ENCODE measurements at places on chromosomes 4 and X.

- no peak for DNase-seq
Measured at GRCh38 chr4:95898226-95898625, 58.3 kb downstream of the PDHA2 start.

DNA sequence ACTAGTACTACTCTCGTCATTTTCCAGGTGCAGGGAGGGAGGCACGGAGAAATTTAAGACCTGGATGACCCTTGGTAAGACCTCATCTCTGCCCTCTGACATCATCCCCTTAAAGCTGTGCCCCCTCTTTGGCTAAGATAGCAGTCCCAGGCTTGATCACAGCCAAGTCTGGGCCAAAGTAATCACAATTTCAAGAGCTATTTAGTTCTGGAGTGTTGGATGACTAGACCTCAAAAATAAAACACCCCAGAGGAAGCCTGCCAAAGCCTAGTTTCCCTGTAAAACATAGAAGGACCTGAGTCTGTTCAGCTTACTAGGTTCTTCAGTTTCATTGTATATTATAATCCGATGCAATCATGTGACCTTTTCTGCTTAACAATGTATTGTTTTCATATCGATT is 144.6 kb upstream of the ARHGEF9 start:
- no peak for DNase-seq

- DNase-seq = no peak
Measured at GRCh38 chr4:8308144-8308543, 38.6 kb downstream of the HTRA3 start.

DNA sequence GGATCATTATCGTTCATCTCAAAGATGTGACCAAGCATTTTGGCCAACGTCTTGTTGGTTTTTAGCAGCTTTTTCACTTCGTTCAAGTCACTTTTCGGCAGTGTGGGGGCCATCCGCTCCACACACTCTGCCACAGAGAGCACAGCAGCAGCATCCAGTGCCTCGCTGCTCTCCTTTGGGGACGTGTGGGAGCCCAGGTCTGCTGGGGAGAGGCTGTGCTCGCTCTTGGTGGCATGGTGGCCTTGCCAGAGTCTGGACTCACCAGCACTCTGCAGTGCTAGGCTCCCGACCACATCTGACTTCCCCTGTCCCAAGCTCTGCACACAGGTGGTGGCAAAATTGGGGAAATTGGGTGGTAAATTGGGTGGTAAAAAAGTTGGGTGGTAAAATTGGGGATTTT is 50.6 kb downstream of the GPR50 start:
- DNase-seq = no peak

DNA sequence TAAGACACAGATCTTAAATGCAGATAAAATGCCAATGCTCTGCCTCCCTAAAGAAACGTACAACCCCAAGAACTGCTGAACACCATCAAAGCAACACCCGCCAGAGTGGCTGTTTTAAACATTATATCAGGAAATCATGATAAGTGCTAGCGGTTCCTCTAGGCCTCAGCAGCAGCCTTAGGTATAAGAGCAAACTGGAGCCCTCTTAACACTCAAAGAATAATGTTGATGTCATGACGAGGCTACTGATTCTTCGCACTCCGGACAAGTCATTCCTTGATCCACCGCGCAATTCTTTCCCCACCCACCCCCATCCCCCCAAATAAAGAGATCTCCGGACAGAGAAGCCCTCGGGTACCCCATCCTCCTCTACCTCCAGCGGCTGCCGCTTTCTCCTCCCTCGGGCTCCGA is 507 bp downstream of the LIN54 start:
- no peak for DNase-seq

DNA sequence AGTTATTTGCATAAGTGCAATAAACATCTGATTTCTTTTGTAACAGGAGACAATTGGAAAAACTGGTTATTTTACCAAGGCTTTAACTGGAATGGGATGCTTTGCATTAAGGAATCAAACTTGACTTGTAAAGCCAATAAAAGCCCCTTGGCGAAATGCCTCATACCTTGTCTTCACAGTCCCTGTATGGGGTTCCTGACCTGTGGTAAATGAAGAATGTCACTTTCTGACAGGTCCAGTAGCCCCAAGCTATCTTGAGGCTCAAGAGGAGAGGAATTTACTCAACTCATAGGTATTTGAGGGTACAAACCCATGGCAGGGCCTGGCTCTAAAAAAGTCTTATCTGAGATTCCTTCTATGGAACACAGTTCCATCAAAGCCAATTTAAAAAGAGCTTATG is 78.0 kb downstream of the ACOX3 start:
- DNase-seq = no peak

DNA sequence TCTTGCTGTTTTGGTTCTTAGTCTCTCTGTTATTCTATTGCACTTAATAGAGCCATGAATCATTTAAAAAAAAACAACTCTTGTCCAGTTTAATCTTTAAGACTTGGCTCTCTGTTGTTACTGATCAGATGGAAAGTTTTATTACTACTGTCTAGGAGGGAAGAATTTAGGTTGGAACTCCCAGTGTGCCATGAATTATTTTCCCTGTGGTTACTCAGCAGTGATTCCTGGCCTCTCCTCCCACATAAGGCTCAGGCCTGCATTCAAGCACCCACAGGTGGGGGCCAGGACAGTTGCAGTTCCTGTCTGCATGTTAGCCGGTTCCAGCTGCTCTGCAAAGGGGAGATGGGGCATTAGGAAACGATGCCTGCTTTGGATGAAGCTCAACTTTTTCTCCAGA is 29.8 kb upstream of the ESX1 start:
- DNase-seq = no peak

DNA sequence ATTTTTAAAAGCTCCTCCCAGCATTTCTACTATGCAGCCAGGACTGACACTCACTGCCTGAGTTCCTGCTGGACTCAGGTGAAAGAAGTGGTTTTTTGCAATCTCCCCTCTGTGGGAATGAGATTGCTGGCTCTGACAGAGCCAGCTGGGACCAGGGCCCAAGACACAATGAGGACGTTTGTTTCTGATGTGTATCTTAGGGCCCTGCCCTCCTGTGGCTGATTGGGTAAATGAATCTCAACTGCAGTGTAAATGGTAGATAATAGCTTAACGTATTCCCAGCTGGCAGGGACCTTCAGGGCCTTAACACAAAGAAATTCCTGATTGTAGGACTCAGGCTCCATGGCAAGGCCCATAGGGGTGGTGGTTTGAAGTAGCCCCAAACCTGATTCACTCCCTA is 85.8 kb upstream of the PRPS1 start:
- no peak for DNase-seq

- DNase-seq = no peak
Measured at GRCh38 chrX:68942840-68943239, 114.0 kb downstream of the EFNB1 start.

- DNase-seq = no peak
Measured at GRCh38 chr4:163913571-163913970, 419.1 kb downstream of the TMA16 start.

DNA sequence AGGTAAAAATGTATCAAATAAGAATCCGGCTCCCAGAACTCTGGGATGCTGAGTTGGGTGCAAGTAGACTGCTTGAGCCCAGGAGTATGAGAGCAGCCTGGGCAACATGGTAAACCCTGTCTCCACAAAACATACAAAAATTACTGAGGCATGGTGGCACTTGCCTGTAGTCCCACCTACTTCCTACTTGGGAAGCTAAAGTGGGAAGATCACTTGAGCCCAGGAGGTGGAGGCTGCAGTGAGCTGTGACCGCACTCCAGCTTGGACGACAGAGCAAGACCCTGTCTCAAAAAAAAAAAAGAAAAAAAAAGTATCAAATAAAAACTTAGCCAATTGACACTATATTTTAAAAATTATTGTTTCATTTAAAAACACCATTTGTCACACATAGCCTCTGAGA is 84.4 kb downstream of the FBXW7 start:
- no peak for DNase-seq

DNA sequence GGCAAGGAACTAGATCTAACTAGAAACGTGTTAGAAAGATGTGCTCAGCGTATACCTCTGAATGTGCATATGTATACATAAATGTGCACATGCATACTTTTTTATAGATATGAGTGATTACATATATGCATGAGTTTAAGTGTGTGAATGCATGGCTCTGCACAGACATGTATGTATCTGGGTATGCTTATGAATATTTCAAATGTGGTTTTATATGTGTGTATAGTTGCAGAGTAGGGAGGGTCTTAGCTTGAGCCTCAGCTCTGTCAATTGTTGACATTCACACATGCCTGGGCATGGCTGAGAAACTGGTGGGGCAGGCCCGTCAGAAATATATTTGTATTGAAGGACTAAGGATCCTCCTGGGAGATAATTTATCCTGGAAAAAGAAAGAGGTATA is 31.1 kb downstream of the RAP2C start:
- DNase-seq = no peak

DNA sequence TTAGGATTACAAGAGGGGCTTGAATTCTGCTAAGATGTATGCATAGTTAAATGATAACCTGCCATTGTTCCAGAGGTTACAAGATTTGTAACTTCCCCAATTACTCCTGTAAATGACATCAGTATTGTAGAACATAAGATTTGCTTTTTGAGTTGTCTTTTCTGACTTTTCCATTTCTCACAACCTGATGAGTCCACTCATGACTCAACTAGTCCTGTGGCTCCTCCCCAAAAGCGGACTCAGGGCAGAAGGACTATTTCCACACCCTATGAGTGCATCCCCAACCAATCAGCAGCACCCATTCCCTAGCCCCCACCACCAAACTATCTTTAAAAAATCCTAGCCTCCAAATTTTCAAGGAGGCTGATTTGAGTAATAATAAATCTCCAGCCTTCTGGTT is 54.7 kb downstream of the HOPX start:
- DNase-seq = no peak

- DNase-seq = peak; percentile 27
Measured at GRCh38 chrX:120604361-120604782, 471 bp downstream of the MCTS1 start.

GRCh38 chrX:23749576-23749975 is 6.5 kb upstream of the ACOT9 start:
- no peak for DNase-seq

DNA sequence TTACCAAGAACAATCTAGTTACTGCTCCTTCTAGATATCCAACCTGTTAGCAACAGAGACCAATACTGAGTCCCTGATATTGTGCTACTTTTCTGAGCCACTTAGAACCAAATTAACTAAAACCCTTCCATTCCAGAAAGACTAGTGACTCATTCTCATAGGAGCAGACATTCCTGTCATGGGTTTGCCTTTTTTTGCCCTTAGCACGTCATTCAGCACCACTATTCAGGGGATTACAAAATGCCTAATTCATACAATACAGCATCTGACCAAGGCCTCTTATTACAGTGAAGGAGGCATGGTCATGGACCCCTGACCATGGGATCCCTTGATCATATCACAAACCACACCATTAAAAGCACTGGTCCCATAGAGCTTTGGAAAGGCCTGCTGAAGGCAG is 123.8 kb upstream of the CXCL13 start:
- DNase-seq = no peak

- no peak for DNase-seq
Measured at GRCh38 chr4:173485164-173485563, 44.9 kb downstream of the HAND2 start.

GRCh38 chr4:83124111-83124780 is 9.7 kb upstream of the PLAC8 start:
- DNase-seq = peak; percentile 96

GRCh38 chr4:6331018-6331417 is 61.4 kb downstream of the WFS1 start:
- DNase-seq = no peak

DNA sequence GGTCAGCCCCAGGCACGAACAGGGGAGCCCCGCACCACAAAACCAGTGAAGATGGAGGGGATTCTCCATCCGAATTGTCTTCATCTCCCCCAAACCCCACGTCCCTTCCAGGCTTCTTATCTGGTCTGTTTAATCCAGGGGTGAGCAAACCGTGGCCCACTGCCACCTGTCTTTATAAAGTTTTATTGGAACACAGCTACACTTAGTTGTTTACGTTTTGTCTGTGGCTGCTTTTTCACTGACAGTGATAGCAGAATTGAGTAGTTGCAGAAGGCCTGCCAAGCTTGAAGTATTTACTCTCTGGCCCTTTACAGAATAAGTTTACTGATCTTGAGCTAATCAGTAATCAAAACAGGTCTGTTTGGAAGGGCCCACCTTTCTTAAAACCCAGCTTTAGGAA is 324.0 kb downstream of the ARHGAP10 start:
- no peak for DNase-seq

DNA sequence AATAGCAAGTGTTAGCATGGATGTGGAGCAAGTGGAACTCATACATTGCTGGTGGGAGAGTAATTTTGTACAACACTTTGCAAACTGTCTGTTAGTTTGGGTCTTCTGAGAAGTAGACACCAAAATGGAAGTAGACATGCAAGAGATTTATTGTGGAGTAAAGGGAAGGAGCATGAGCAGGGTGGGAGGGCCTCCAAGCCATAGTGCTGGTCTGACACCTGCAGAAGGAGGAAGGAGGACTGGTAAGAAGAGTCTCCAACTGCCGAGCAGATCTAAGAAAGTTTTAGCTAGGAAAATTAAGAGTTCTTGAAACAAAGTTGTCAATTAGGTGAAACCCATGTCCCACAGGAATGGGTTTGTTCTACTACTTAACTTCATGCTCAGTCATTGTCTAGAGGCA is 64.0 kb upstream of the DDIT4L start:
- no peak for DNase-seq

DNA sequence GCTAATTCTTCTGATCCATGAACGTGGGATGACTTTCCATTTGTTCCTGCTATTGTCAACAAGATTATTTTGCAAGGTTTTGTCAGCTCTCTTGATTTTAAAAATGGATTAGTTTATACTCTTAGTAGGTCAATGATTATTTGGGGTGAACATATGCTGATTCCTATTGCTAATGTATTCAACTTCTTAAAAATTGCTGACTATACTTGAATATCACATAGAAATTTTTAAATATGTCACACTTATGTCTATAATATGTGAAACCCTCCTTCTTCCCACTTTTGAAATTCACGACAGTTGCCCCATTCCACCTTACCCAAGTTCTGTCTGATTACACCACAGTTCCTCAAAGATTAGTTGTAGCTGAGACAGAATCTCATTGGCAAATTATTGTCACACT is 465.7 kb upstream of the TENM3 start:
- DNase-seq = no peak

DNA sequence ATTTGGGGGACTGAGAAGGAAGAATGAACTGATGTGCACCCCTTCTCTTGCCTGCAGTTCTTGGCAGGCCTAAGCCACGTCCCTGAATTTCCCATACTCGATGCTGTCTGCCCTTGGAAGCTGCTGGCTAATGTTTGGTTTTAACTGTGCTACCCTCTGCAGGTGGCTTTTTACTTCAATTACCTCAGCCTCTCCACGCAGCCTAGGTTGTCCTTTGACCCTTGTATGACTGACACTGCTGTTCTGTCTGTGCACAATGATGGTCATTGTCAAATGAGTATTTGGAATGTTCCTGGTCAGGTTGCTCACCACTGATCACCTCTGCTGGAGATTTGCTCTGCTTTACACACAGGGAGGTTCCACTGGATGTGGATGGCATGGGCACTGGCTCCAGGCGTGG is 137.1 kb downstream of the ZNF518B start:
- DNase-seq = no peak

GRCh38 chr4:173936861-173937260 is 346.6 kb downstream of the FBXO8 start:
- DNase-seq = no peak
